GM12878 (cell line): ENCODE measurements at places on chromosomes 13 and 19. TPM values are rescaled to one million over a fixed set of nuclear protein-coding genes. Genes with fewer than 3 reads are reported as not detected.

DNA sequence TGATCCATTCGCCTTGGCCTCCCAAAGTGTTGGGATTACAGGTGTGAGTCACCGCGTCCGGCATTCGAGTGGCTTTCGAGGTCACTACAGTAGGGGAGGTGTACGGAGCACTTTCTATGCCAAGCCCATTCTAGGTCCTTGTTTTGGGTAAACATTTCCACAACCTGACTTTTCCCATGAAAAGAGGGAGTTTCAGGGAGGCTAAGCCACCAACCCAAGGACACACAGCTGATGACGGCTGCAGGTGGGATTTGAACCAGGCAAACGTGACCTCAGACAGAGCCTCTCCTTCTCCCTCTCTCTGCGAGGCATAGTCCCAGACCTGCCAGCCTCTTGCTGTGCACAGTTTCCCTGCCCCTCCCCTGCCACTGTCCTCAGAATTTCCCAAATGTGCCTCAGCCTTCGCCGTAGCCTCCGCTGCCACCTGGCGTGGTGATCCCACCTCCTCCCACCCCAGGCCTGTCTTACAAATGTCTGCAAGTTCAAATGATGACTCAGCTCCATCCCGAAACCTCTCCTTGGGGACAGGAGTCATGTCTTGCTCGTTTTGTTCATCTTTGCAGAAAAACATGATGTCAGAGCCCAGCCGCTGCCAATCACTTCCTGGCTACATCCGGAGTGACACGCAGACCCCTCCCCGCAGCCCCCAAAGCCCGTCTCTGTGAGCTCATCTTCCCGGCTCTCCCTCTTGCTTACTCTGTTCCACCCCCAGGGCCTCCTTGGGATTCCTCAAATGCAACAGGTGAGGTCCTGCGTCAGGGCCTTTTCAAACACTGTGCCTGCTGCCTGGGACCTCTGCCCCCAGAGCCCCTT, 6.6 kb upstream of the GADD45B start:
- no peak for DNase-seq

- DNase-seq: no peak
Observed at GRCh38 chr19:30420881-30421280, 48.7 kb downstream of the ZNF536 start.

GRCh38 chr19:41554907-41555306, 21.1 kb upstream of the CEACAM21 start:
- no peak for DNase-seq

GRCh38 chr13:41601718-41602445, 144.5 kb downstream of the RGCC start:
- DNase-seq: no peak

GRCh38 chr19:46466536-46467196, 4.7 kb downstream of the PNMA8A start:
- DNase-seq: peak; percentile 55

DNA sequence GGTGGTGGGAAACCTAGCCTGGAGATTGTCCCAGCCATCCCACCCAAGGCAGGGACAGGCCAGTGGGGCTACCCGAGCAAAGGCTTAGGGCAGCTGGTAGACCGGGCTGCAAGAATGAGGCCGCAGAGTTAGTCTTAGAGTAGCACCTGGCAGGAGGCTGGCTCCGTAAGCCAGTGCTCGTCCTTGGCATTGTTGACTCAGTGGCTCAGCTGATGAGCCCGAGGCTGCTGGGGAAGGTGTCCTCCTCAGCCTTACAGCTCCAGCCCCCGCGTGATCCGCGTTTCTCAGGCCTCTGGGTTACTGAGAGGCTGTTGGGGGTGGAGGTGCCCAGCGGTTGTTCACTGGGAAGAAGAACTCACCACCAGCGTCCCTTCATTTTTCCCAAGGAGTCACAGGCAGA, 24.7 kb downstream of the PPP1R37 start:
- no peak for DNase-seq

DNA sequence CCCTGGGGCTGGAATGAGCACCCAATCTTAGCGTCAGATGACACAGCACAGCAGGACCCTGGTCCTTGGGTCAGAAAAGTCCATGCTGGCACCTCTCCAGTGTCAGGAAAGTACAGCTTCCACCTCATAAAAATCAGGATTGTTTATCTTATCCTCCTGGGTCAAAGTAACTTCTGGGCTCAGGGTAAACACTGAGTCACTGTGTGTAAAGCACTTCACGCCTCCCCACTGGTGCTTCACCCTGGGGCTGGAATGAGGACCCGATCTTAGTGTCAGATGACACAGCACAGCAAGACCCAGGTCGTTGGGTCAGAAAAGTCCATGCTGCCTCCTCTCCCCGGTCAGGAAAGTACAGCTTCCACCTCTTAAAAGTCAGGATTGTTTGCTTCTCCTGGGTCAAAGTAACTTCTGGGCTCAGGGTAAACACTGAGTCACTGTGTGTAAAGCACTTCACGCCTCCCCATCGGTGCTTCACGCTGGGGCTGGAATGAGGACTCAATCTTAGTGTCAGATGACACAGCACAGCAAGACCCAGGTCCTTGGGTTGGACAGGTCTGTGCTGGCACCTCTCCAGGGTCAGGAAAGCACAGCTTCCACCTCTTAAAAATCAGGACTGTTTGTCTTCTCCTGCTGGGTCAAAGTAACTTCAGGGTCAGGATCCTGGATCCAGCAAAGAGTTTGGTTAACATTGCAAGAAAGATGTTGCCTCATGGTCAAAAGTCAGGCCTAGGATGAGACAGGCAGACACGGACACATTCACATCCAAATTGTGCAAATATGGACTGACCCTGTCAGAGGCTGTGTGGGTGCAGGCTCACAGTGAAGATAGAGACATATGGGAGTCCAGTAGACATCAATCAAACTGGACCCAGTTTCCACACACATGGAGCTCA, 39.2 kb upstream of the CYP2A7 start:
- no peak for DNase-seq

- no peak for DNase-seq
Observed at GRCh38 chr13:75636436-75637180, 478 bp downstream of the LMO7 start.

GRCh38 chr19:19749908-19750841, 17.3 kb upstream of the ZNF14 start:
- DNase-seq: no peak

The LYL1 gene
- 0.68 and 3.1 TPM in 2 replicates for polyA plus RNA-seq
